ENCODE measurements at places on chromosomes 3 and 15.

GRCh38 chr3:167839460-167840134 is 104.1 kb downstream of the SERPINI1 start:
- DNase-seq = no peak

- peak; percentile 38 for DNase-seq
Measured at GRCh38 chr15:100090411-100090810, 251.4 kb downstream of the ADAMTS17 start.

DNA sequence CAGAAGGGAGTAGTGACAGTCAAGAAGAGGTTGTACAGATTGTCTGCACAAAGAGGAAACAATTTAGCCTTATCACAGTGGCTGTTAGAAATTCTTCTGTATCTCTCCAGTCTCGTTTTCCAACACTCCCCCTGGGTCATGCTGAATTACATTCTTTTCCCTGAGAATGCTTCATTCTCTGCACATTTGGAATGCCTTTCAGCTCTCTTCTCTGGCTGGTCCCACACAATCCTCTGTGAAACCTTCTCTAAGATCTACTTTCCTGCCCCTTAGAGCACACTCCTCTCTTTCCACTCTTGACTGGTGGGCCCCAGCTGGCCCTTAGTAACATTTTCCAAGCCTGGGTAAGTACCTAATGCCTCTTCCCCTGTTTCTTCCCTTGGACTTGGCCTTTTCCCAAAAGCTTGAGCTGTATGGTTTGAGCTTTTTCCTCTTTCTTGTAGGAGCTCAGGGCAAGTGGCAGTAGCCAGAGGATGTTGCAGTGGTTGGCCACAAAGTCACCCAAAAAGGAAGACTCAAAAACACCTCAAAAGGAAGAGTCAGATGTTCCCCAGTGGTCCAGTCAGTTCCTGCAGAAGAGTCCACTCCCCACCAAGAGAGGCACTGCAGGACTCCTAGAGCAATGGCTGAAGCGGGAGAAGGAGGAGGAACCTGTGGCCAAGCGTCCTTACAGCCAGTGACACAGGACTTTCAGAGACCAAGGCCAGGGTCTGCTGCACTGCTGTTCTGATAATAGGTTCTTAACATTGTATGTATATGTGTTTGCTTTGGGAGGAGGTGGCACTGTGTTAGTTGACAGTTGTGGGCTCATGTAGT is 25.7 kb downstream of the HMCES start:
- DNase-seq = no peak

DNA sequence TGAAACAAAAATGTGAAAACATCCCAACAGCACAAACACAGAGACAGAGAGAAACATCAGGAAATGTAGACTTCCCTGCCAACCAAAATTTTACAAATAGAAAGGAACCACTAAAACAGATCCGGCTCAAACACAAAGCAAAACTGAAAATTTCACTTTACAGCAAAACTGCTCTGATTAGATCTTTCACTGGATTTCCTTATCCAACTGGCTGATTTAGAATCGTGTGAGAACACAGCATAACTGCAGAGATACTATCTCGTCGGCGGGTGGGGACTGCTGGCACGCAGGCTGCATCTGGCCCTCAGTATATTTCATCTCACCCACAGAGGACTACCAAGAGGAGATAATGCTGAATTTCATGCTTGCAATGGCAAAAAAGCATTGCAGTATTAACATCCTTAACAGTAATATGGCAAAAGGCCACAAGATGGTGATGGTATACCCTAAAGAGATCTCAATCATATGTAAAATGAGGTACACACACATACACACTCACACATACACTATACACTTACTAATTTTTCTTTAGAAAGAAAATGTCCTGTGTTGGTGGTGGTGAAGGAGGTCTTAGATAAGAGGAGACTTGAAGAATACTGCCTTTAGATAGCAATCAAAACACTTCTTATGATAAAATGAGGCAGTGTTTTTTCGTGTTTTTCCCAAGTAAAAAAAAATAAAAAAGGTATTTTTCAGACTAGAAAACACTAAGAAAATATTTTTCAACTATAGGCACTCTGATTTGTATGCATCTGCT is 10.6 kb upstream of the LEO1 start:
- no peak for DNase-seq

GRCh38 chr15:69175536-69175935 is 15.1 kb downstream of the GLCE start:
- DNase-seq = no peak

- peak; percentile 54 for DNase-seq
Measured at GRCh38 chr3:14152233-14152962, 26.0 kb downstream of the XPC start.

GRCh38 chr15:39976291-39977274 is 42.7 kb downstream of the EIF2AK4 start:
- peak; percentile 81 for DNase-seq

DNA sequence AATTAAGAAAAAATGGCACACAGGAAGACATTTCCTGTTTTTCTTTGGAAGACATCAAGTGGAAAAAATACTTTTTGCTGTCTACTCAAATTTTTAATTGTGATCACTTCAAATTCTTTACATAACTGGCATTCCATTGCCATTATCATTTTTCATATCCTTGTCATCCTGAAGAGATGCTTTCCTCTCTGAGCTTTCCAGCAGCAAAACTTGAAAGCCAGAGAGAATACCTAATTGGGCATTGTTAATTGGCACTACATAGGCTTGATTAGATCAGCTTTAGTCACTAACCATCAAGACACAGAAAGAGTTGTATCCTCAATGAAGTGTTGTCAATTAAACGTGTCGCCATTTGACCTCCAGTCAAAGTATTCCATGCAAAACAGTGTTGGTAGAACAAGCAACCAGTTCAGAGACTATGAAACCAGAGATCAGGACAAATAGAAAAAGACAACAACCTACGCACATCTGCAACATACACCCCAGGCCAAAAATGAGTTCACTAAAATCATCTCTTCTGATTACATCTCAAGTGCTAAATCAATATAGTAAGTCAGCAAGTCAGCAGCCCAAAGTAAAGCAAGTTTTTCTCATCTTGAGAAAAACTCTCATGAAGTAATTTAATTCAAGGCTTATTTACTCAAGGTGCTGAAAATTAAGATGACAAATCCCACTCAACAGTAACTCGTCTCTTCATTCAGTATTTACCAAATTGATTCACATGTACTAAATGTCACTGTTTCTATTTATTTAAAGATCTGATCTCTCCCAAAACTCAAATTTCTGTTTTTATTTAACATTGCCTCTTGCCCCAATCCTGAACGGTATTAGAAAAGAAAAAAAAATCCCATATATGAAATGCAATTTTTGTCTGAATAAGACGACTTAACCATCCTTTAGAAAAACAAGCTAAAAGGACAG is 123.0 kb downstream of the SUCLG2 start:
- DNase-seq = no peak

DNA sequence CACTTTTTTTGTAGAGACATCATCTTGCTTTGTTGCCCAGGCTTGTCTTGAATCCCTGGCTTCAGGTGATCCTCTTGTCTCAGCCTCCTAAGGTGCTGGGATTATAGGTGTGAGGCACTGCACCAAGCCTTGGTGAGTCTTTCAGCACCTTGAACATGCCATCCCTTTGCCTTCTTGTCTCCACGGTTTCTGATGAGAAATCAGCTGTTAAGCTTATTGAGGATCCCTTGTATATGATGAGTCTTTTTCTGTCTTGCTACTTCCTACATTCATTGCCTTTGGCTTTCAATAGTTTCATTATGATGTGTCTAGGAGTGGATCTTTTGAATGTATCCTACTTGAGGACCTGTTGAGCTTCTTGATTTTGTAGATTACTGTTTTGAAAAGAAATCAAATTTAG is 35.9 kb upstream of the TMCC1 start:
- DNase-seq = no peak

GRCh38 chr3:144229330-144229729 is 257.7 kb downstream of the DIPK2A start:
- no peak for DNase-seq

Measured in islet precursor cell (in vitro differentiated cells).